Skin of body (tissue), 3 donors: ENCODE measurements at places on chromosomes 7 and 10. TPM values are rescaled to one million over a fixed set of nuclear protein-coding genes. Genes with fewer than 3 reads are reported as not detected.
A peak's percentile ranks its signal among the peaks of the same experiment; 100 is the strongest.

DNA sequence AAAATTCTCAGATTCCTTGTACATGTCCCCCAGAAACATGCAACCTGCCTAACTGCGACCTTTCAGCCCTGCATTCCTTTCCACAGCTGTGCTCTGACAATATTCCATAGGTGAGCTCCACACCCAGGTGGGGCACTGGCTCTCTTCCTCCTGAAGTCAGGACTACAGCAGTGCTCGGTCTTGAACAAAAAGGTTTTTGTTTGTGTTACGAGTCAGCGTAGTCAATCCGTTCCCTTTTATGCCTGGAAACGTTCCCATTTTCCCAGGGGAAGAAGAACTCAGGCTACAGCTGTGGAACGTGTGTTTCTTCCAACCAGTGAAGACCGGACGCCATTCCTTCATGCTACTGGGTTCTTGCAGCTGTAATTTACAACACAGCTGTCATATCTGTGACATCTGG, 52.4 kb upstream of the PFKP start:
- no peak for DNase-seq

DNA sequence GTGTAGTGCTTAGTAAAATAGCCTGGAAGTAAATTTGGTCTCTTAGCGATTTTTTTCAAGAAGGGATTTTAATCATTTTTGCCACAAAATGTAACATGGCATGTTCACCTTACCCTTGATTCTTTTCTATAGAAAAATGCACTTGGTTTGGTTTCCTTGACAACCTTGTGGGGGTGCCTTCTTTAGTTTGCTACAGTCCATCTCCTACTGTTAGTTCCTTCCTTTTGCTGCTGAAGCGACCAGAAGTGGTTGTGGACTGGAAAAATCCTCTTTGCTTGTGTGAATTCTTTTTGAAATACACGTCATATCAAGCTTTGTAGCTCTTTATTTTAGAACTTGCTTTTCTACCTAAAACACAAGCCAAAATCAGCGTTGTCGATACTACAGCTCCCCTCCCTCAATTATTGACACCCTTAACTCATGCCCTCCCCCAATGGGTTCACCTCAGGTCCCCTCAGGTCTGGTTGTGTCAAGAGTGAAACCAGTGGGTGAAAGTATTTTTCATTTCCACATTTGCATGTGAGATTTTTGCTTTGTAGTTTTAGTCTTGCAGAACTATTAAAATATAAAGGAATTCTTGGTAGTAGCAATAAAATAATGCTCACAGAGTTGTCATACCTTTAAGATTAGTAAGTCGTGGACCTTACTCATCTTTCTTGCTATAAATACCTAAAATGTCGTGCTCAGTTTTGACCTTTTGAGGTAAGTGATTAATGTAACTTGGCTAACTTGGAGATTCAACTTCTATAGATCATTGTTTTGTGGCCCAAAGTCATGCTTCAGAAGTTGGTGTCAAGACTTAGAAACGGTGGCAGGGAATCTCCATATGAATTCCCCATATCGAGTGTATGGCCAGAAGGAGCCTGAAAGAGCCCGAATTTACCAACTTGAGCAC, 1.5 kb downstream of the ACTR3B start:
- DNase-seq: no peak

- DNase-seq: no peak
These were observed 70.3 kb downstream of the GNAI1 start for GRCh38 chr7:80204919-80205318.

DNA sequence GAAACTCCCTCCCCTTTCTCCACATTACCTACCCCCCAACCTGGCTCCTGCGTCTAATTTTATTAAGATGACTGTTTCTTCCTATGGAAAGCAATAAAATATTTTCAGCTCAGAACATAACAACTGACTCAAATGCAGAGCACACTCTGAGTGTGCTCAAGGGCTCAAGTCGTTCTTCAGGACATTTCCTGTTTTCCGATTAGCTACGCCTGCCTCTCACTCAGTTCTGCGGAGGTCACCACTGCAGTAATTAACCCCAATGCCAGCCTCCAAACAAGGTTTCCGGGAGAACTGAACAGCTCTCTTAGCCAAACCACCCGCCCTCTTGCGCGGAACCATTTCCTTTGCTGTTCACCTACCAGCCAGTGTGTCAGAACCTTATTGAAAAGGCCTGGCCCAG, 19.3 kb downstream of the MYOF start:
- peak; percentile 29 for DNase-seq

GRCh38 chr7:157784041-157784835, 447.4 kb downstream of the DNAJB6 start:
- DNase-seq: no peak

SHH gene
- 3.2 TPM for total RNA-seq

GIMAP2 gene
- total RNA-seq: 7.3 TPM

HKDC1 gene
- 0.10 TPM for total RNA-seq

SPDYE1 gene
- total RNA-seq: 0.10 TPM
